Progenitor cell of endocrine pancreas (in vitro differentiated cells): ENCODE measurements at places on chromosomes 2 and 18. TPM values are rescaled to one million over a fixed set of nuclear protein-coding genes. Genes with fewer than 3 reads are reported as not detected.

DNA sequence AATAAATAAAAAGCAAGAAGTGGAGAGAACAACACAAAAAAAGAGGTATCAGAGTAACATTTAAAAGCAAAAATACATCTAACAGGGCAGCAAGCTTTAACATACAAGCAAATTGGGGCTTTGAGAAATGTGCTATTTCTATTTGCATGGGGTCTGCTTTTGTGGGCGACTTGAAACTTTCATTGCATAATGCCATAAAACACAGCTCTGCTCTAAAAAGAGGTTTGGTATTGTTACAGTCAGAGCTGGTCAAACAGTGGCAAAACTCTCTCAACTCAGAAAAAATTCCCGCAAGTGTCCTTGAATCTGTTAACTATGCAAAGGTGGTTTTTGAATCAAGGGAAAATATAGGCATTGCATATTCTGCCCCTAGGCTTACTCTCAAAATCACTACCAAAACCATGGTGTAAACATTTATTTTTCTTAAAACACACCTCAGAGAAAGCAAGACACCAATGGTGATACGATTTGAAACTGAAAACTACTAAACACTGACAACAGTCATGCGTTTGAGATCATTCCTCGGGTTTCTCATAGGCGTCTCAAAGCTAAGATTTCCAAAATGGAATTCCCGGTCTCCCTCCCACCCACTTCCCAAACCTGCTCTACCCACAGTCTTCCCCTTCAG is 45.5 kb downstream of the RNF152 start:
- DNase-seq = no peak

DNA sequence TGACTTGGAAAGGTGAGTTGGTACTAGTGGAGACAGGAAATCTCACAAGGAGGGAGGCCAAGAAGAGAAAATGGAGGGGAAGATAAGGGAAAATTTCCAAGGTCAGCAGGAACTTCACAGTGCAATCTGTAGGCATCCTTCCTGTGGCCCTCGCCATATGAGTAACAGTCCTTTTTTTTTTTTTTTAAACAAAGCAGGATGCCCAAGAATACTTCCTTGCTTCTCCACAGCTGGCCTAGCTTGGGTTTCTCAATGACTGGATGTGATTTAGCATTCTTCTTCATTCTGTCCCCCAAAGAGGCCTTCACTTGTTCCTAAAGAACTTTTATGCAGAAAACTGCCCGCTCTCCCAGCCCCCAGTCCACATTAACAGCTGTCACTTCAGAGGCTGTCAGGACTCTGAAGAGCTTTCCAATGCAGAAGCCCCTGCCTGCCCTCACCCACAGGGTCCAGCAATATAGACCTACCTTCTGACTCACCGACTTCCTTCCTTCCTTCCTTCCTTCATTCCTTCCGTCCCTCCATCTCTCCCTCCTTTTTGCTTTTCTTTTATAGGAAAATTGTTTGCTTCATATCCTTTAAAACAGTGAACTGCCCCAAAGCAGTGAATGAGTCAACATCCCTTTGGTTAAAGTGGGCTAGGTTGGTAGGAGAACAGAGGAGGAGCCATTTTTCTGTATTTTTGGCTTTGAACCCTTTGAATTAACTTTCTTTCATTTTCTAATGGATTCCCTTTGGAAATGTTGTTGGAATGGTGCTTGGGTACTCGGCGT is 172.0 kb downstream of the MGAT5 start:
- no peak for DNase-seq

- no peak for DNase-seq
Measured at GRCh38 chr2:2320486-2321199, 10.4 kb downstream of the MYT1L start.

DNA sequence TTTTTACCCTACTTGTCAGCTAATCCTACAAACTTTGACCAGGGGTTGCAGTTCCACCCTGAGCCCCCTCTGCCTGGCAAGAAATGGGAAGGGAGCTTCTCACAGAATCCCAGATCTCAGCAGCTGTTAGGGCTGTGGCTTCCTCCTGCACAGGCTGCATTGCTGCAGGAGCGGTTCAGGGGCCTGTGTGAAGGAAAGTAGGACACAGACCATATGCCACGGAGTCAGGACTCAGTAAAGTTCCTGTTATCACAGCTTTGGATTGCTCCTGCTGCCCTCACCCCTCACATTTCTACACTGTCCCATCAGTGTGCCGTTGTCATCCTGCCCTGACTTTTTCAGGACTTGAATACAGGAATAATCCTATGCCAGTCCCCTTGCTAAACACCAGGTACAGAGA is 62.8 kb upstream of the SP3 start:
- DNase-seq = no peak

- no peak for DNase-seq
Measured at GRCh38 chr2:102342888-102343287, 12.7 kb upstream of the IL18R1 start.

DNA sequence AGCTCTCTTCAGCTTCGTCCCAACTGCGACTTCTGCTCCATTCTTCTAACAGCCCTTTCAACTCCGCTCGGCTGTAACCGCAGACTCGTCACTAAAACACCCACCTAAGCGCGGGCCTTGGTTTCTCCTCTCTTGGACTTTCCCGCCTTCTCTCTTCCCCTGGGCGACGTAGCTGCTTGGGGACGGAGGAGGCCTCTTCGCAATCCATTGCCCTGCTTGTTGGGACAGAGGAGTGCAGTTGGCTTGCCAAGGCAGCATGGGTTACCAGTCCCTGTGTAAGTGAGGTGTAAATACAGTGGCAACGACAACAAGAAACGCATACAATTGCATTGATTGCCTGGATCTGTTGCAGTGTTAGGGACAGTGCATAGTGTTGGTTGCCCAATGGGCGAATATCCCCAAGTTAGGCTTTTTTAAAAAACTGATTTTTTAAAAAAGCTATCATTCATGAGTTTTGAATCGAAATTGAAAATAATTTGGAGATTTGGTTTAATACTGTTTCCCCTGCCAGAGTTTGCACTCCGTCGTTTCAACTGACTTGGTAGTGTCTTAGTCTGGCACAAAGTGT is 484 bp upstream of the DARS1 start:
- DNase-seq = no peak

DNA sequence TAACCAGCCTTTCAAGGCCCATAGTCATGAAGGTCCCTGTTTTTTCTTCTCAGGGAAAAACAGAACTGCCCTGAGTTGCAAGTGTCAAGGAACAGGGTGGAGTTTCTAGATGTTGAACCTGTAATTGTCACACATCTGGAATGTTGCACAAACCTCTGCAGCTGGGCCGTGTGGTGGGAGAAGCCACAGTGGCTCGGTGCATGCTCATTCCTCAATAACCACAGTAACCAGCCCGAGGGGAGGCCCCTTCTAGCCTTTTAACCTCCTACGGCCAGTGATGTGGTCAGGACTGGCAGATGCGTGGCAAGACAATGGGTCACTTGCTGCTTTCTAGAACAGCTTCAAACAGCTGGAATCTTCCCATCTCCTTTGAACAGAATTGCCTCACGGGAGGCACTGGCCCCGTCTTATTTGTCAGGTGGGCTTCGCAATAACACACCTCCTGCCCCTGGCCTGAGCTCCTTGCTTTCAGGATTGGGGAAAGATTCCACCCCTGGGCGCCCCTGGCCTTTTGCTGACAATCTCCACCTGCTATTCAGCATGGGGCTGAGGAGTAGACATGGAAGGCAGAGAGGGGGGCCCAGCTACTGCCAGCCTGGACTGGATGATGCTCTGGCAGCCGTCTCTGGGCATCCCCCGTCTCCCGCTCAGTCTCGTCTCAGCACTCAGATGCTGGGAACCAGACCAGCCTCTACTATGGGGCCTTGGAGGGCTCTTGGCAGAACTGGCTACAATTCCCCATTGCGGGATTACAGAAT is 102.9 kb downstream of the KLHL29 start:
- DNase-seq = no peak

DNA sequence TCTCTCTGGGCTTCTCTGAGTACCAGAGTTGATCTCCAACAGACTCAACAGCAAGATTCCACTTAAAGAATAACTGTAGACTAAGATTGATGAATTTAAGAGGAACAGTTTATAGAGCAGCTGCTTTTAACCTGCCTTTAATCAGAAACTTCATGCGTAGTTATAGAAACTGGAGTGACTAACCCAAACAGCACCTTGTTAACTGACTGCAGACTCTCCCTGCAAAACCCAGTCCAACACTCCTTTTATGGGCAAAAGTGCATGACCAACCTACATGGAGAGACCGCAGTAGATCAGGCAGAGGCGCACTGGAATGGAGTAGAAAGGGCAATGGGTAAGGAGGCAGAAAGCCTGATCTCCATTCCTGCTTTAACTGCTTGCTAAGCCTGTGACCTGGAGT is 110.6 kb downstream of the NRP2 start:
- DNase-seq = no peak

DNA sequence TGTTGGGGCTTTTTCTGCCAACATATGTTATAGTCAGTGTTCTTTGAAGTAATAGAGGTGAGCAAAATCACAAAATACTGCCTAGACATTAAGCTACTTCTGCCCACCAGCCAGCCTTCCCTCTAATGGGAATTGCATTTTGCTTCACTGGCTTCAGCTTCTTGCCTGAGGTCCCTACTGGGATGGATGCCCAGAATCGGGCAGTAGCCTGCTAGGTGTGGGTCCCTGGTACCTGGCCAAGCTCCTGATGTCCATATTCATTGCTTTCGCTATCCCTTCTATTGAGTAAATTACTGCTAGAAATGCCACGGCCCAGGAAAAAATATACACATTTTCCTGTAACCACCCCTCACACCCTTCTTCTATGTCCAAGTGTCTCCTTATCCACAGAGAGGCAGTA is 27.0 kb downstream of the CRYGD start:
- no peak for DNase-seq

- DNase-seq = no peak
Measured at GRCh38 chr2:10316336-10316735, 13.6 kb downstream of the HPCAL1 start.

The NHEJ1 gene
- 15.4 and 17.7 TPM in 2 replicates for total RNA-seq

DNA sequence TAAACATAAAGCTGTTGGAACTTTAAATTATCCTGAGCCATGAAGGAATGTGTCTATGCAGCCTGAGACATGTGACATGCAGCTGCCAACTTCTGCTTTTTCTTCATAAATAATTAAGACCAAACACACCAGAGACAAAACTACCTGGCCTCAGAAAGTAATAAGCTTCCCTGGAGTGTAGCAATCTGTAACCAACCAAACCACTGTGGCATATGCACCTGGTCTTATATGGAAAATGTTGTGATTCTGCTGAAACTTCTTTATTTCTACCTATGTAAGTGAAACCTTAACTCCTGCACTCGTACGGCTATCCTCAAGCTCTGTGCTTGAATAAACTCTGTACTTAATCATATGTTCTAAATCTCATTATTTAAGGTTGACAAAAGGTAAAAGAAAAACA is 515.0 kb downstream of the TMEM182 start:
- DNase-seq = no peak

GRCh38 chr18:12579775-12580174 is 78.1 kb downstream of the SPIRE1 start:
- no peak for DNase-seq

DNA sequence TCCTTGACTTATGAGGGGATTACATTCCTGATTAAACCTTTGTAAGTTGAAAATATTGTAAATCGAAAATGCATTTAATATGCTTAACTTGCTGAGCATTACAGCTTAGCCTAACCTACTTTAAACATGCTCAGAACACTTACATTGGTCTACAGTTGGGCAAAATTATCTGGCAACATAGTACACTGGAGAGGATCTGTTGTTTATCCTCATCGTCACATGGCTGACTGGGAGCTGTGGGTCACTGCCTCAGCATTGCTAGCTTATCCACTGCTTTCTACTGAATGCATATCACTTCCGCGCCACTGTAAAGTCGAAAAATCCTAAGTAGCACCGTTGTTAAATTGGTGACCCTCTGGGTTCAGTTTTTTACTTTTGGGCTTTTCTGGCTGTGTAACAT is 13.7 kb downstream of the PMS1 start:
- DNase-seq = no peak

The PPP1R7 gene
- total RNA-seq = 46.5 and 49.9 TPM in 2 replicates
